Stimulated activated effector memory CD8-positive, alpha-beta T cell treated with anti-CD3 and anti-CD28 coated beads, Interleukin-12 subunit alpha, Interleukin-12 subunit beta, amount 100 ng/mL, for 72 hours (primary cell): ENCODE measurements at places on chromosomes 1 and 21.

GRCh38 chr1:2628191-2628932 lies 4.5 kb downstream of the MMEL1 start:
- DNase-seq, result no peak

- DNase-seq, result no peak
Measured at GRCh38 chr1:52574594-52574993, 21.7 kb upstream of the TUT4 start.

DNA sequence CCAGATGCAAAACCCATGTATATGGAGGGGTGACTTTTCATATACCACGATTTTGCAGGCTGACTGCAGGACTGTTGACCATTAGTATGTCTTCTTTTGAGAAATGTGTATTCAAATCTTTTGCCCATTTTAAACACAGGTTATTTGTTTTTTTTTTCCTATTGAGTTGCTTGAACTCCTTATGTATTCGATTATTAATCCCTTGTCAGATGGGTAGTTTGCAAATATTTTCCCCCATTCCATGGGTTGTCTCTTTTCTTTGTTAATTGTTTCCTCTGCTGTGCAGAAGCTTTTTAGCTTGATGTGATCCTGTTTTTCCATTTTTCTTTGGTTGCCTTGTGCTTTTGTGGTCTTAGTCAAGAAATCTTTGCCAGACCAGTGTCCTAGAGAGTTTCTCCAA lies 24.6 kb upstream of the KLF17 start:
- no peak for DNase-seq

GRCh38 chr1:1364266-1364665 lies 5.9 kb upstream of the MXRA8 start:
- DNase-seq, result no peak

- no peak for DNase-seq
Measured at GRCh38 chr21:35321322-35322200, 272.5 kb upstream of the RUNX1 start.

DNA sequence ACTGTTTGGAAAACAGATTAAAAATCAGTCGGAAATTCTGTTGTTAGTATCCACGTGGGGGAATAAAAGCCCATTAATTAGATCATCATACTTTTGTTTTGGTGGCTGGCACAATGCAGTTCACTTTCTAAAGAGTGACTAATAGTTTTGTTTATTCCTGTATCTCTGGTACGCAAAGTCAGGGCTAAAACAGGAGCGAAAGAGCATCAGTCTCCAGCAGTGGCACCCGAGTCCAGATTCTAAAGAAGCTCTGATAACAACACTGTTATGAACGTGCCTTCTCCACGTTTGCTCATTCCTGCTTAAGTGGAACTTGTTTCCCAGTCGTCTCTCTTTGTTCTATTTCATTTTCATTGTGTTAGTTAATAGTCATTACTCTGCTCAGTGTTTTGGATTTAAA lies 69.6 kb downstream of the HSPA13 start:
- no peak for DNase-seq

DNA sequence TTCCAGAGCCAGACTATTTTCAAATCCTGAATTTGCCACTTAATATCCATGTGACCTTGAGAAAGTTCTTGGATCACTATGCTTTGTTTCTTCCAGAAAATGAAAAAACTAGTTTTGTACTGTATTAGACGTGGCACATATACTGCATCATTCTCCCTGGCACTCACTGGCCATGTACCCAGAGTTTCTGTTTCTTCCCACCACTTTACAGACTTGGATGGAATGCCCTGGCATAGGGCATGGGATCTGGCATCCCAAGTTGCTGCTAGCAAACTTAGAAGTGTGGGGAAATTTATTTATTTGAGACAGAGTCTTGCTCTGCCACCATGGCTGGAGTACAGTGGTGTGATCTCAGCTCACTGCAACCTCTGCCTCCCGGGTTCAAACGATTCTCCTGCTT lies 10.0 kb downstream of the KLF18 start:
- no peak for DNase-seq

GRCh38 chr1:77824079-77824478 lies 44.6 kb downstream of the MIGA1 start:
- DNase-seq, result no peak

- DNase-seq, result no peak
Measured at GRCh38 chr1:4488018-4488417, 166.4 kb upstream of the AJAP1 start.
